ENCODE measurements at places on chromosomes 2 and 18. TPM values are rescaled to one million over a fixed set of nuclear protein-coding genes. Genes with fewer than 3 reads are reported as not detected.

GRCh38 chr2:111535404-111535803 lies 348.6 kb downstream of the ANAPC1 start:
- no peak overlapping the region for H3K27ac ChIP-seq
- H3K36me3 ChIP-seq: no peaks in the 10 kb centered on the region
- no peak for DNase-seq
- H3K4me3 ChIP-seq: peak overlapping the region; percentile 76

GRCh38 chr2:33704406-33704855 lies 105.3 kb upstream of the FAM98A start:
- H3K27me3 ChIP-seq: no peaks in the 10 kb centered on the region
- no peak overlapping the region for H3K27ac ChIP-seq
- no peaks in the 10 kb centered on the region for H3K36me3 ChIP-seq
- H3K4me3 ChIP-seq: no peak overlapping the region

DNA sequence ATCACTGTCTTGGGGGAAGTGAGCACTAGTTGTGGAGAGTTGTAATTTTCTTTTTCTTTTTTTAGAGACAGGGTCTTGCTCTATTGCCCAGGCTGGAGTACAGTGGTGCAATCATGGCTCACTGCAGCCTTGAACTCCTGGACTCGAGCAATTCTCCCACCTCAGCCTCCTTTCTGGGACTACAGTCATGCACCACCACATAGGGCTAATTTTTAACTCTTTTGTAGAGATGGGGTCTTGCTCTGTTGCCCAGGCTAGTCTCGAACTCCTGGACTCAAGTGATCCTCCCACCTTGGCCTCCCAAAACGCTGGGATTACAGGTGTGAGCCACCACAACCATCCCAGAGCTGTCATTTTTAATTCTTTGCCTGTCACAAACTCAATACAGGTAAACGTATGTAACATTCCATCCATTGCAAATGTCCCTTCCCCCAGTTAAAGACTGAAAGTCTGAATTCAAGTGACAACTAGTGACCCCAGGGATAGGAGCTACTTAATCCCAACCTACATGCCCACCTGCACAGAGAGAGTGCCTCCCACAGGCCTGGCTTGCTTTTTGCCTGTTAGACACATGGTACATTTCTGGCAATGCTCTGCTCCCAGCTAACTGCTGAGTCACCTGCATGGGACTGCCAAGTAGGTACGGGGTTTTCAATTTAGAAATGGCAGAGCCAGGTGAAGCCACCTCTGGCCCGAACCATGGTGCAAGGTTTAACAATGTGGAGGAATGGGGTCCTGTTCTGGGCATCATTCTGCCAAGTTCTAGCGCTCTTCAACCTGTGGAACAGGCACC lies 60.6 kb downstream of the CYB5A start:
- H3K4me3 ChIP-seq: no peak overlapping the region
- DNase-seq: no peak
- no peak overlapping the region for H3K27ac ChIP-seq
- H3K36me3 ChIP-seq: no peaks in the 10 kb centered on the region
- no peaks in the 10 kb centered on the region for H3K4me1 ChIP-seq

GRCh38 chr18:27921392-27921791 lies 255.5 kb downstream of the CDH2 start:
- no peak overlapping the region for H3K4me3 ChIP-seq
- no peaks in the 10 kb centered on the region for H3K36me3 ChIP-seq
- no peak for DNase-seq
- no peaks in the 10 kb centered on the region for H3K4me1 ChIP-seq

Gene SDC1
- 0.38 TPM for total RNA-seq

DNA sequence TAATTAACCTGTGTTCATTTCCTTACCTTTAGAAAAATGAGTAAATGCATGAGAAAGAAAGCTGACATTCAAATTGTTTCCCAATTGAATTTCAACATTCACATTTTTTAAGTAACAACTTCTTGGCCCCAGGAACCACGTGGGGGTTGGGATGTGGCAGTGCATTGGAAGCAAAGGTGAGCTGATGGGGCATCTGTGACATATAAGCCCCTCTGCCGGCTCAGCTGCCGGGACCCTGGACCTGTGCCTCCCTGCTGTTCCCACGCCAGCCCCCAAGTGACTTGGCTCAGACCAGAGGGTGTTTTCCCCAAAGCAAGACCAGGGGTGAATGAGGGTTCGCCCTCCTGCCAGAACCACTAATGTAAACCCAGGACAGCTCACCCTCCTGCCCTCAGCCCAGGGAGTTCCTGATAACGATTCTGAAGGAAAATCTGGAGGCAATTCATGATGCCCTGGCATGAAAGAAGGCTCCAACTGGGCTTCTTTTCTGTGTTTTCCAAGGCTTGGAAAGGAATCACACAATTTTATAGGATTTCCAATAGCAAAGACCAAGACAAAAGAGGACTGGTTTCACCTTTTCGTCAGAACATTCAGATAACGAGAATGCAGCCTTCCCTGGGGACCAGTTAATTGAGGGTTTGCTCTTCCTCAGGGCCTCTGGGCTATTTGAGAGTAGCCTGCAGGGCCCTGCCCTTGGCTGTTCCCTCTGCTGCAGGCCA lies 193.2 kb upstream of the TWIST2 start:
- no peaks in the 10 kb centered on the region for H3K27me3 ChIP-seq
- H3K36me3 ChIP-seq: no peaks in the 10 kb centered on the region
- no peak for DNase-seq
- H3K27ac ChIP-seq: no peak overlapping the region
- no peak overlapping the region for H3K4me3 ChIP-seq

Gene UGT1A10
- not detected for total RNA-seq

- no peak for DNase-seq
- H3K4me1 ChIP-seq: no peaks in the 10 kb centered on the region
These were observed 58.9 kb upstream of the ARL5A start for GRCh38 chr2:151887164-151887563.

Gene ACTR1B
- total RNA-seq: 123 TPM

GRCh38 chr2:142307616-142308115 lies 176.8 kb upstream of the LRP1B start:
- H3K27me3 ChIP-seq: no peaks in the 10 kb centered on the region
- DNase-seq: no peak
- no peak overlapping the region for H3K4me3 ChIP-seq
- no peaks in the 10 kb centered on the region for H3K4me1 ChIP-seq
- H3K27ac ChIP-seq: no peak overlapping the region
- no peaks in the 10 kb centered on the region for H3K36me3 ChIP-seq

DNA sequence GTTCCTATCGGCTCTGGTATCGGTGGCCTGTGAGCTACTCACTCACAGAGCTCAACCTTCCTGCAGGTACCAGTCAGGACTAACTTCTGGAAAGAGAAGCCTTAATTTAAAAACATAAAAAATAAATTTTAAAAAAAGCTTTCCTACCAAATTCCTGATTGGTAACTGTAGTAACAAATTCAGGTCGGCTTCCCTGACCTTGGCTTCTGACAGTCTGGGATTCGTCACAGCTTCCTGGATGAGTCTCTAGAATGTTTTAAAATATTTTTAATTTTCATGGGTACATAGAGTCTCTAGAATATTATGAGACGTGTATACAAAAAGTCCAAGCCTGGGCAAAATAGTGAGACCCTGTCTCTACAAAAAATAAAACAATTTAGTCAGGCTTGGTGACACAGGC lies 45.0 kb upstream of the MTCL1 start:
- H3K4me1 ChIP-seq: no peaks in the 10 kb centered on the region
- H3K36me3 ChIP-seq: no peaks in the 10 kb centered on the region
- peaks cover 14% of the 10 kb centered on the region for H3K27me3 ChIP-seq
- no peak overlapping the region for H3K4me3 ChIP-seq
- DNase-seq: no peak
- no peak overlapping the region for H3K27ac ChIP-seq

Gene TDRD15
- total RNA-seq: not detected

DNA sequence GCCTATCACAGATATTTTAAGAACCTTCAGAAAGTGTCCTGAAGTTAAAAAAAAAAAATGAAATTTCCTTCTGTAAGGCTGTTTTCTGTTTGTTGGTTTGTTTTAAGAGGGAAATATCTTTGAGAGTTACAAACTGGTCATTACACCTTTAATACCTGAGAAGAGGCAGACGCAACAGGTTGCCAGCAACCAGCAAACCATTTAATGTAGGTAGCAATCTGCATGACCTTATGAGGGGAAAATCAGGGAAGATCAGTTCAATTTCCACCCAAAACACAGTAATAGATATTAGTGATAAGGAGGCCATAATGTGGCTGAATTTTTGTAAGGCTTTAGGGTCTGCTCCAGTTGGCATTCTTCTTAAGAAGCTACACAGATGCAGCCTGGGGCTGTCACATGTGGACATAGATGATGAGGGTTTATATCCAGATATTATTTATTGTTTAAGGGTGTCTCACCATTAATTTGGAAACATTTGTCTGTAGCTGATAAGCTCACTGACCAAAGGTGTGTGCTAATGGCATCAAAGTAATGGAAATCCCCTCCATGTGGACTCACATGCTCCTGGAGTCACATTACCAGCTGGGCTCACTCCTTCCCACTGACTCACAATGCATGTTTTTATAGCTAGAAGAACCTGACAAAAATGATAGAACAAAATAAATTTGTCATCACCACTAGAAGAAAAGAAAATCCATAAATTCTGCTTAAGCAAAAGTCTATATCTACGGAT lies 83.5 kb upstream of the DTNA start:
- no peaks in the 10 kb centered on the region for H3K36me3 ChIP-seq
- H3K27me3 ChIP-seq: no peaks in the 10 kb centered on the region
- DNase-seq: no peak
- no peaks in the 10 kb centered on the region for H3K4me1 ChIP-seq

Gene AFF3
- 0.39 TPM for total RNA-seq

DNA sequence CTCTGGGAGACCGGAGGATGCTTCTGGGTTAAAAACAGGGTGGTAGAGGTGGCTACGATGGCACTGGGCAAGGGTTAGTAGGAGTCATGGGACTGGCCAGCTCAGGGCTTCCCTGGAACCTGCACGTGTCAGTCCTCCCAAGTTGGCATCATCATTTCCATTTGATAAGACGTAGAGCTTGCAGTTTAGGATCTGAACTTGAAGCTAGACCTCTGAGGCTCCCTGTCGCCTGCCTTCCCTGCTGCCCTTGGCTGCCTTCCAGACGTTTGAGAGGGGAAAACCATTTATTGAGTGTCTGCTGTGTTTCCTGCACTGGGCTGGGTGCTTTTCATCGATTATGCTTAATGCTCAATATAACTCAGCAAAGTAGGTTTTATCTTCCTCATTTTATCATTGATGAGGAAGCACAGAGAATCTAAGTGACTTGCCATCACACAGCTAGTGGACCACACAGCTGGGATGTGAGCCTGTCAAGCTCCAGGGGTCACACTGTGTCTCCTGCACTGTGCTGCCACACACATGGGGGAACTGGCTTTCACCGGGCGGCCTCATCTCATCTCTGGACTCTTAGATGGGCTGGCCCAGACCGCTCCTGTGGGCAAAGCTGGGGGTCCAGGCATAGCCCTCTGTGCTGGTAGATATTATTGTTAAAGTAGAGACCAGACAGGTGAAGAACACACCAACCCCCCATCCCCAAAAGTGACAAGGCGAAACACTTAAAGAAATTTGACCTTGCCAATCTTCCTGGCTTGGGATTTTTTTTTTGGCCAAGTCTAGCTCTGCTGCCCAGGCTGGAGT lies 7.8 kb downstream of the NT5DC4 start:
- H3K4me3 ChIP-seq: no peak overlapping the region
- no peak for DNase-seq
- H3K27ac ChIP-seq: no peak overlapping the region
- H3K36me3 ChIP-seq: no peaks in the 10 kb centered on the region
- peaks cover 8% of the 10 kb centered on the region for H3K4me1 ChIP-seq

Gene AP1S3
- total RNA-seq: 5.2 TPM

Gene EIF5B
- 49.0 TPM for total RNA-seq

DNA sequence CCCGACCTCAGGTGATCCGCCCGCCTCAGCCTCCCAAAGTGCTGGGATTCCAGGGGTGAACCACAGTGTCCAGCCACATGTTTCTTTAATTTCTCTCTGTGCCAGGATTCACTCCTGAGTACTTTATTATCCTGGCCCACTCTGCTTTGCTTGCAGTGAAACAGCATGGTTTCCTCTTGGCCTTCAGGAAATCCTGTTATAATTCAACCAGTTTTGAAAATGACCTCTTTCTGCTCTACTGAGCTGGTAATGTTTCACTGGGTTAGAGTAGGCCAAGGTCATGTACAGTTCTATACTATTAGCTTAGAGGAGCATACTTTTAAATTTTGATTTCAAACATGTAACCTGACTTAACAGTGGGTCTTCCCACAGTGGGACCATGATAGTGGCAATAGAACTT lies 90.6 kb upstream of the PELI1 start:
- H3K4me3 ChIP-seq: no peak overlapping the region
- DNase-seq: no peak
- H3K27ac ChIP-seq: no peak overlapping the region
- peaks cover 3% of the 10 kb centered on the region for H3K36me3 ChIP-seq
- H3K27me3 ChIP-seq: no peaks in the 10 kb centered on the region

Gene NLRC4
- 0.58 TPM for total RNA-seq

DNA sequence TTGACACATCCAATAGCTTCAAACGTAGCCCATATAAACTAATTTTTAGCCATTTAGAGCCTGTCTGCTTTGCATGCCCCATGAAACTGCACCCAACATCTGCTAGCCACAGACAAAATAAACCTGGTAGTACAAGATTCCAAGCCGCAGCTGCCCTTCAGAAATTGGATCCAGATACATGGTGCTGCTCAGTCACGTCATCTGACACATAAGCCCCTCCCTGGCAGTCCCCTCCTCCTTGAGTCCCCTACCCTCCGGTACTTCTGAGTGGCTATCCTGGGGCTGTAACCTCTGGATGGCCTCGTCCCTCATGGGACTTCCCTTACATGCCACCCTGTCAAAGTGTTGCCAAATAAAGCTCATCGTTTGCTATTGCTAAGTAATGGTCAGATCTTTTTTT lies 33.8 kb downstream of the PROC start:
- H3K4me1 ChIP-seq: peaks cover under 1% of the 10 kb centered on the region
- H3K27me3 ChIP-seq: peaks cover 24% of the 10 kb centered on the region
- H3K4me3 ChIP-seq: no peak overlapping the region
- no peaks in the 10 kb centered on the region for H3K36me3 ChIP-seq

GRCh38 chr2:206378835-206379234 lies 64.5 kb upstream of the ADAM23 start:
- H3K4me1 ChIP-seq: no peaks in the 10 kb centered on the region
- DNase-seq: no peak
- peaks cover 6% of the 10 kb centered on the region for H3K36me3 ChIP-seq

GRCh38 chr2:134683561-134684112 lies 35.2 kb downstream of the TMEM163 start:
- peaks cover 49% of the 10 kb centered on the region for H3K4me1 ChIP-seq
- H3K27ac ChIP-seq: peak overlapping the region; percentile 7
- no peaks in the 10 kb centered on the region for H3K36me3 ChIP-seq
- peak; percentile 47 for DNase-seq
- peaks cover 7% of the 10 kb centered on the region for H3K27me3 ChIP-seq

DNA sequence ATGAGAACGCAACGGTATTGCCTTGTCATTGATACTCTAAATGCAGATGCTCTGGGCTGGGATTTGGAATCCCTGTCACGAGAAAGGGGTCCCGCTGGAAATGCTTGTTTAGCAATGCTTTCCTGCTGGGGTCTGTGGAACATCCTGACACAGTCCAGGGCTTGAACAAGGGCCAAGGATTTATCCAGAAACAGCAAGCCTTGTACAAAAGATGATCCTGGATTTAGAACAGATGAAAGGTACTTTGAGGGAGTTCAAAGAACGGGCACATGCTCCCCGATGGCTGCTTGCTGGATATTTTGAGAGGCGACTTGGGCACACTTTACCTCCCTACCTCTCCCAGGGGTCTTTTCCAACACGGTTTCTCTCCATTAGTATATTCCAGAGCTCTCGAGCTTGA lies 108.1 kb upstream of the CELF4 start:
- H3K27ac ChIP-seq: no peak overlapping the region
- H3K4me1 ChIP-seq: no peaks in the 10 kb centered on the region
- DNase-seq: no peak

All from activated T-cell treated with anti-CD3 and anti-CD28 coated beads, Interleukin-2, amount 50 U/mL, for 72 hours (primary cell).